DMS79 treated with DMSO at 0.1 percent for 48 hours (cell line): ENCODE measurements at places on chromosomes 11 and 22.

DNA sequence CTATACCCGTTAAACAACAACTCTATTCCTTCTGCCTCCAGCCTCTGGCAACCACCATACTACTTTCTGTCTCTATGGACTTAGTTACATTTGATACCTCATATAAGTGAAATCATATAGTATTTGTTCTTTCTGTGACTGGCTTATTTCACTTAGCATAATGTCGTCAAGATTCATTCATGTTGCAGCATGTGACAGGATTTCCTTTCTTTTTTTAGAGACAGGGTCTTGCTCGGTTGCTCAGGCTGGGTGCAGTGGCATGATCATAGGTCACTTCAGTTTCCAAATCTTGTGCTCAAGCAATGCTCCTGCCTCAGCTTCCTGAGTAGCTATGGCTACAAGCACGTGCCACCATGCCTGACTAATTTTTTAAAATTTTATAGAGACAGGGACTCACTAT lies 29.4 kb upstream of the SORL1 start:
- DNase-seq = no peak

GRCh38 chr11:44979543-44980399 lies 29.1 kb upstream of the TP53I11 start:
- DNase-seq = peak; percentile 97

DNA sequence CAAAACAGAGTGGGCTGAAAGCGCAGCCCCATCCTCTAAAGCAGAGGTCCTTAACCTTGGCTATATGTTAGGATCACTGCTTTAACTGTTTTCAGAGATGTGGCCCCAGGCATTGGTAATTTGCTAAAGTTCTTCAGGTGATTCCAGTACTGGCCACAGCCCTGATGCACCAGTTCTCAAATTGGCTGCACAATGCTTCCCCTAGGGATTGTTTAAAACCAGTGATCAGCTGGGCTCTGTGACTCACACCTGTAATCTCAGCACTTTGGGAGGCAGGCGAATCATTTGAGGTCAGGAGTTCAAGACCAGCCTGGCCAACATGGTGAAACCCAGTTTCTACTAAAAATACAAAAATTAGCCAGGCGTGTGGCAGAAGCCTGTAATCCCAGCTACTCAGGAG lies 8.4 kb upstream of the IRAG1 start:
- DNase-seq = no peak

DNA sequence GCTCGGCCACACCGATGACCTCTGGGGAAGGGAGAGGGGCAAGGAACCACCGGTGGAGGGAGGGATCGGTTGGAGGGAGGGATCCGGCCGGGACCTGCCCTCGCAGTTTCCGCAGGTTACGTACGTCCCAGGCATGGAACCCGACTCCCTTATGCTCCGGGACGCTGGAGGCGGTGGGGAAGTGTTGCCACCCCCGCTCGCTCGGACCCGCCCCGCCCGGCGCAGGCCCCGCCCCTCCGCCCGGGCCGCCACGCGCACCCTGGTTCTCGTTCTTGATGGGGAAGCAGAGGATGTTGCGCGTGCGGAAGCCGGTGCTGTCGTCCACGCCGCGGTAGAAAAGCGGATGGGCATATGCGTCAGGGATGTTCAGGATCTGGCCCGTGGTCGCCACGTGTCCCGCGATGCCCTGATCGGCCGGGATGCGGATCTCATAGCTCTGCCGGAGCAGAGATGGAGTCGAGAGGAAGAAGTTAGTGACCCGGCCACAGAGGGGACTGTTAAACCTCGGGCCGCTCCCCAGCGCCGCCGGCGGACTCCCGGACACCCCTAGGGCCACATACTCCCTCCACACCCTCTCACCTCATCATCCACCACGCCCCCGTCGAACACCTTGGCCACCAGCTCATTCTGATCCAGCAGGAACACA lies 89.8 kb downstream of the PDE2A start:
- no peak for DNase-seq

GRCh38 chr11:128745311-128746136 lies 51.7 kb downstream of the FLI1 start:
- DNase-seq = no peak

GRCh38 chr11:29300420-29300819 lies 716.4 kb downstream of the KCNA4 start:
- no peak for DNase-seq

DNA sequence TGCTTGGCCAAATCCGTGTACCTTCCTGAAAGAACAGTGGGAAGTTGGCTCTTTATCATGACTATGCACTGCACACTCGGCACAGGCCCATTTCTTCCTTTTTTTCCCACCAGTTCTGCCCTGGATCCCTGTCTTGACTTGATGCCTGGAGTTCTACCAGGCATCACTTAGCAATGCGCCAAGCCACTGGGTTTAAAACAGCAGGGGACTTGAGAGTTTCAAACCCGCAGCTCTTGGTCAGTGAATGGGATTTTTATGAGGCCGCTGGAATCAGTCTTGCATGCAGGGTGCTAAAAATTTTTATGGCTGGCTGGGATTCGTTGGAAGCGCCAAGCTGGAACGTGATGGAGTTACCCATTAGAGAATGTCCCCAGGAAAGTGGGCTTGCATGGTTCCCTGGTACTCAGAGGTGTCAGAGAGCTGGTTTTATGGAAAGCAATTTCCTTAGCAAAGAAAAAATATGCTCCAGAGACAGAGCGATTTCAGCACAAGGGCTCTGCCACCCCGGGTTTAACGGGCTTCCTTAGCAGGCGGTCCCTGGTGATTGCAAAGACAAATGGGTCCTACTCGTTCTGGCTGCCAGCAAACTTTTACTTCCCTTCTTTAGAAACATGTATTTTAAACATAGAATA lies 432.9 kb downstream of the TENM4 start:
- DNase-seq = peak; percentile 51

- no peak for DNase-seq
These were observed 26.9 kb downstream of the RNF214 start for GRCh38 chr11:117259417-117259816.

DNA sequence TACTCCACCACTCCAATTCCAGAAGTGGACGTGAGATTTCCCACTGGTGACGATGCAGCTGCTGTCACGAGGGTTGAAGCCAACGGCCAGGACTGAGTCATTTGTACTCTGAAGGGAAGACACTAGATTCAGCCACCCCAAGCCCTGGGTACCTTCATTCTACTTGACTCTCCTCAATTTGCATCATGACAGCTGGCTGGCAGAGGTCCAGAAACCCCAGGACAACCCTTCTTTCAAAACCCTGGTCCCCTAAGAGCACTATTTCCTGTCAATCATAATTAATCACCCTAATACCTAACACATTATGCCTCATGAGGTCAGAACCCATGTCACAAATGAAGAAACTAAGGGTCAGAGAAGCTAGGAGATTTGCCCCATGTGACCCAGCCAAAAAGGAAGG lies 4.9 kb downstream of the EML3 start:
- no peak for DNase-seq

DNA sequence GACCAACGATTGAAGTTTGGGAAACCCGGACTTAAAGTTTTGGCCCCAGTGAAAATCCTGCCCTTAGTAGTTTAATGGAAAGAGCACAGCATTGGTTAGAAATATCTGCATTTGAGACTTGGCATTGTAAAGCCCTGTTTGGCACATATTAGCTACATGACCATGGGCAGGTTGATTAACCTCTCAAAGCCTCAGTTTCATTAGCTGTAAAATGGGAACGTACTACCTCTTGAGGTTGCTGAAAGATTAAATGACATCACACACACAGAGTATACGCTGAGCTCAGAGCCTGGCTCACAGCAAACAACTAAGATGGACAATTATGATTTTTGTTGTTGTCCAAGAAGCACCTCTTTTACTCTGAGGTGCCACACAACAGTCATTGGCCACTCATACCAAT lies 153.0 kb upstream of the TIMP3 start:
- DNase-seq = no peak

GRCh38 chr22:39318507-39319283 lies 728 bp downstream of the RPL3 start:
- DNase-seq = peak; percentile 9

GRCh38 chr11:21646351-21646750 lies 546.5 kb upstream of the ANO5 start:
- no peak for DNase-seq
